ENCODE measurements at places on chromosomes 2 and 18.

- no peak for DNase-seq
Measured at GRCh38 chr2:88755836-88756235, 64.4 kb downstream of the RPIA start.

GRCh38 chr2:228916416-228917090 lies 354.5 kb downstream of the PID1 start:
- DNase-seq: no peak

- no peak for DNase-seq
Measured at GRCh38 chr2:45913539-45913938, 262.1 kb downstream of the PRKCE start.

GRCh38 chr2:10406016-10406415 lies 42.1 kb downstream of the ODC1 start:
- DNase-seq: no peak

GRCh38 chr18:11695736-11696135 lies 6.7 kb downstream of the GNAL start:
- DNase-seq: no peak

GRCh38 chr2:36820942-36821605 lies 124.6 kb downstream of the VIT start:
- no peak for DNase-seq

- no peak for DNase-seq
Measured at GRCh38 chr2:148362144-148362796, 282.3 kb upstream of the EPC2 start.

DNA sequence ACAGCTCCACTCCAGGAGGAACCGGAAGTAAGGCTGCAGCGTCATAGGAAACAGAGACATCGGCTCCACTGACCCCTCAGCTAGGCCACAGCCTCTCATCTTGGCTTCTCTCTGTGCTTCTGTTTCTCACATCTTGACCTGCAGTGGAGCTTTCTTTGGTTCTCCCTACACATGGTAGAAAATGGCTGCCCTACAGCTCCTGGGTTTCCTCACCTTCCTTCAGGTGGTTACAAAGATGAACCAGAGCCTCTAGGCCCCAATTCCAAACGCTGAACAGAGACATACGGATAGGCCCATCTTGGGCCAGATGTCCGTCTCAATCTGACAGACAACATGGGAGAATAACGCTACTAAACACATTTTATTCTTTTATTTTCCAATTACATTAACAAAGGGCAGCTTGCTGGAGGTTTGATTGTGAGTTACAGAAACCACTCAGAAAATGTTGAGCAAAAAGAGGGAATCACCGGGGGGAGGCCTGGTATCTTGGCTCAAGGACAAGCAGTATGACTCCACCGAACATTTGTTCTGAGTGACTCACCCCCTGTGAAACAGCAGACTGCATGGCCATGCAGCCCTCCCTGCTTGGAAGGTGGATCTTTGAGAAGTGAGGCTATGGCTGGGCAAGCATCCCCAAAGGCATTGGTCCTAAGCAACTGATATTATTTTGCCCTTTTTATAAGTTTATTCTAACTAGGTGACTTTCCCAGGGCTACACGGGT lies 303.5 kb downstream of the CDCA7 start:
- no peak for DNase-seq

DNA sequence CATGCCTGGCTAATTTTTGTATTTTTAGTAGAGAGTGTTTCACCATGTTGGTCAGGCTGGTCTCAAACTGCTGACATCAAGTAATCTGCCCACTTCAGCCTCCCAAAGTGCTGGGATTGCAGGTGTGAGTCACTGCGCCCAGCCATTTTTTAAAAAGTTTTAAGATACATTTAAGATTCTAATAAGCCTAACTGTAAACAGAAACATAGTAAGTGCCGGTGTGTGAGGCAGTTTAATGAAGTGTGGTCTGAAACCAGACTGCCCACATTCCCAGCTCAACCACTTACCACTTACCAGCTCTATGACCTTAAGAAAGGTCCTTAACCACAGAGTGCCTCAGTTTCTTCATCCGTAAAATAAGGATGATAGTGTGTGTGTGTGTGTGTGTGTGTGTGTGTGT lies 42.4 kb downstream of the TMEM237 start:
- DNase-seq: no peak

DNA sequence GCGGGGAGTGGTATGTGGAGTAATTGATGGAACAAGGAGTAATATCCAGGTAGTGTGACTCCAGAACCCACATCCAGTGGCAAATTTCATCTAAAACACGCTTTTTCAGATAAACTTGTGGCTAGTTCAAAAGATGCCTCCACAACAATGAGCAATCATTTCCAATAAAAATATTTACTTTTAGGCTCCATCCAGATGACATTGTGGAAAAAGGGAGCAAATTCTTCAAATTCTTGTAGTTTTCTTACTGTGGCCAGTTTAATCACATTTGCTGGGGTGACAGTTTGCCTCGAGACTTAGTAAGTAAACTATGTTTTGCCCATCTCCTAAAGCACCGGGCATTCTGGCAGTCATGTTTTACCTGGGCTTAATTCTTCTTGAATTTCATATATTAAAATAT lies 243.6 kb downstream of the IRS1 start:
- DNase-seq: no peak

GRCh38 chr2:52810460-52810859 lies 957.1 kb upstream of the CHAC2 start:
- DNase-seq: no peak

- no peak for DNase-seq
Measured at GRCh38 chr2:171834286-171834685, 59.8 kb downstream of the SLC25A12 start.

DNA sequence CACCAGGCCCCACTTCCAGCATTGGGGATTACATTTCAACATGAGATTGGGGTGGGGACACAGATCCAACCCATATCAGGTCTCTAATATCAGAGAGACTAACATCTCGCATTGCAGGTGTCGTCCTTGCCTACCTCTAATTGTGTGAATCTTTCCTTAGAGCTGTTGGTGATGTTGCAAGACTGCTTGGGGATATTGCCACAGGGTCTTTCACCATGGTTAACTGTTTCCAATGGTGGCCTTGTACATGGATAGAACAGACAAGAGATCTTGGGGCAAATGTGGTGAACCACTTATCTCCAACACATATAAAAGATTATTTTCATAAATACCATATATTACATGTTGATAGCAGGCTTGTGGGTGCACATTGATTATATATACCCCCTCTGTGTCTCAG lies 270.3 kb upstream of the LINC00305 start:
- no peak for DNase-seq

GRCh38 chr2:3243804-3244203 lies 133.8 kb downstream of the EIPR1 start:
- no peak for DNase-seq

DNA sequence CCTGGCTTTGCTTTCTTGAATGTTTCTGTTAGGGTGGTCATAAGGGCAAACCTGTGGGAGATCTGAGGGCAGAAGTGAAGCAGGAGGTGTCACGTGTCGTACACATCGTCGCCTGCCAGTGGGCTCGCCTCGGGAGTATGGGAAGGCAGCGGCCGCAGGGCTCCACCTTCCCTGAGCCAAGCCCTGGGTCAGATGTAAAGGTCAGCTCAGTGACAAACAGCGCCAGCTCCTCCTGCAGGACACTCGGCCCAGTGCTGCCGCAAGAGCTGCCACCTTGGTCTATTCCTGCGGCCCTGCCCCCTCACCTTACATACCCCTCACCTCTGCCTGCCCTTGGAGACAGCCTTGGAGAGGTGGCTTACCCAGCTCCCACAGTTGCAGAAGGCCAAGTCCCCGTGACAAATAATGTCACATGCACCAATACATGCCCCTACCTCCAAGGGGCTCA lies 64.2 kb downstream of the PSMG2 start:
- DNase-seq: no peak

DNA sequence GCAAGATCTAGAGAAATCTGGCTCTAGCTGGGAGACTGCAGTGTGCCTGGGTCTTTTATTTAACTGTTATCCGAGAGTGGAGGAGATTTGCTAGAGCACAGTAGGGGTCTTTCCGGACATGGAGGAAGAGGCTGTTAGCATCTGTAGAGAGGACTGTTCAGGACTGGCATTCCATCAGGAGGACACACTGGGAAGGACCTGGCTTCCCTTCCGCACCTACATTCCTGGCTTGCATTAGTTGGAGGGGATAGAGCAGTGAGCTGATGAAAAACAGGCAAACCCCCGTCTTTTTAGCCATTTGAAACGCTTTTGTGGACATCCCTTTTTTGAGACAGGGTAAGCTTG lies 874 bp upstream of the PIEZO2 start:
- no peak for DNase-seq

DNA sequence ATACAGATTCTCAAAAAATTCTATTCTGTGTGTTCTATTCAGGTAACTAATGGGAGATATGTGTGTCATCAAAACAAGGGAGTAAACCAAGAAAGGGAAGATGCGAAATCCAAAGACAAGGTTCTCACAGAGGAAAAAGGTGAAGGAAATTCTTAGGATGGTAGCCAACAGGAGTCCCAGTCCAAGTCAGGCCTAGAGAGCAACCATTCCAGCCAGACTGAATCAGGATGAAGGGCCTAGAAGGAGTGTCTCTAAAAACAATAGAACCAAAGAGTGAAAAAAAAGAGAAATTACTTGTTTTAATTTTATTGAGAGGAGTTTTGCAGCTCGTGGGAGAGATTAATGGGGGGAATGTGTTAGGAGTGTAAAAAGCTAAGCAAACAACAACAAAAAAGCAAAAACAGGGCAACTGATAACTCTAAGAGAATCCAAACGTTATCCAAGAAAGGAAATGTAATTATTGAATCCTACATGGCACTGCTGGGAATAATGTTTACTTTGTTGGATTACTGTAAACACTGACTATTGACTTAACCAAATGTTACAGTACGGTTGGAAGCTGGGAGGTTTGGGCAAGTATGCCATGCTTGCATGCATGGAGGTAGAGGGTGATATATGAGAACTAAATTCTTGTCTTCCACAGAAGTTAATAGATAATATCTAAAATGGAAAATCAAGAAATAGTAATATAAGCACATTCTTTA lies 12.3 kb downstream of the MAP3K20 start:
- no peak for DNase-seq

DNA sequence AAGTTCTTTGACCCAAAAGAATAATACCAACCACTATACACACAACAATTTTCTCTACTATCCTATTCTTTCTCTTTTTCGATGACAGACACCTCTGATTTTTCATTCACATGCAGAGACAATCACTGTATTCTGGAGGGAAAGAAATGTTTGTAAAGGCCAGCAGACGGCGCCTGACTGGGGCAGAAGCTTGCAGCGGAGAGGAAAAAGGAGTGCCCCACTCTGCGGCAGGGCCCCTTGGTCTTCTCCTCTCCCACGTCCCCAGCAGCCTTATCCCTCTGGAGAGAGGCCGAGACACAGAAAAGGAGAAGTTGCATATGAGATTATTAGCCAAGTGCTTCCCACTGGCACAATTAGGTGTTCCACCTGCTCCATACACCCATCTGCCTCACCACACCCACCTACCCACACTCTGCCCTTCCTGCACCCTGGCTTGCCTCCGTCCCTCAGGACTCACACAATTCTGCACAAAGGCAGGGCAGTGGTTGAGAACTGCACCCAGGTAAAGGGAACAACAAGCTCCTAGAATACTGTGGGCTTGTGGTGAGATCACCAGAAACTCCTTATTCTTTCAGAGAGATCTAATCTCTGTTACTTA lies 687.3 kb downstream of the NRXN1 start:
- DNase-seq: no peak

- no peak for DNase-seq
Measured at GRCh38 chr2:200624658-200625057, 38.8 kb downstream of the AOX1 start.

GRCh38 chr2:102052365-102052764 lies 60.6 kb downstream of the IL1R2 start:
- DNase-seq: no peak

GRCh38 chr2:150686391-150686790 lies 198.9 kb upstream of the RND3 start:
- no peak for DNase-seq

DNA sequence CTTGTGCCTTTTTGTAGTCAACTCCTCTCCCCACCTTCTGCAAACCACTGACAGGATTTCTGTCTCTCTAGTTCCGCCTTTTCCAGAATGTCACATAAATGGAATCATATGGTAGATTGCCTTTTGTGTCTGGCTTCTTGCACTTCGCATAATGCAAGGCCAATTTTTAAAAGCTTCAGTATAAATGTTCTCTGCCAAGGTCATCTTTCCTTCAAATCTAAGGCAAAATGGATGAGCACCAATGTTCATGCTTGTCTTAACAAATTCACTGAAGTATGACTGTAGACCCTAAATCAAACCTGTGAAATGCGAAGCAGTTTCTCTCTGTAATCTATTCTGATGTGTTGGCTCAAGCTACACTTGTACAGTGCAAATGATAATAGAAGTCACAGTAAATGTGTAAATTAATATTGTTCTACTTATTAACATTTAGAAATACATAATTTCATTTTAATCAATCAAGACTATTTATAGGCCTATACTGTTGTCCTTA lies 92.8 kb upstream of the GLS start:
- DNase-seq: no peak

DNA sequence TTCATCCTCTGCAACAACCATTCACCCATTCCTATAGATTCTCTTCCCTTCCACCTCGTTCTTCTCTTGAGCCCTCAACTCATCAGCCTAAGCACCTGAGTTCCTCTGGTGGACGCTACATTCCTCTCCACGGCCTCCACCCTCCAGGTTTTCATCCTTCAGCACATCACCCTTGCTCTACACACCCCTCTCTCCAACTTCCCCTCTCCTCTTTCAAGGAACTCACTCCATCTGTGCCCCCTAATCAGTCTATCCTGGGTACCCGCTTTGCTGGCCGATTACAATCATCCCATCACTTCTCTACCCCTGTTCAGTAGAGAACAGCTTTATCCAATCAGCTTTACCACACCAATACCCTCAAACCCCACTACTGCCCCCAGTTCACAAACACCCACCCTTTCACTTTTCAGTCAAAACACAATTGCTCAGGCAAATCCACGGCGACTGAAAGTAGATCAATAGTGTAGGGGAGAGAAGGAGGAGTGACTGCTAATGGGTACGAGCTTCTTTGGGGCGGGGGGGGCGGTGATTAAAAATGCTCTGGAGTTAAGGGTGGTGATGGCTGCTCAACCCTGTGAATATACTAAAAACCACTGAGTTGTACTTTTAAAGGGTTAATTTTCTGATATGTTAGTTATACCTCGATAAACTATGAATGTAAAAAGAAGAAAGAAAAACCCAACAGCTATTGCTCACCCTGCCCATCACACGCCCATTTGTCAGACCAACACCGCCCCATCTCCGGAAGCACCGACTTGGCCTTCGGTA lies 857 bp downstream of the DYM start:
- DNase-seq: no peak

DNA sequence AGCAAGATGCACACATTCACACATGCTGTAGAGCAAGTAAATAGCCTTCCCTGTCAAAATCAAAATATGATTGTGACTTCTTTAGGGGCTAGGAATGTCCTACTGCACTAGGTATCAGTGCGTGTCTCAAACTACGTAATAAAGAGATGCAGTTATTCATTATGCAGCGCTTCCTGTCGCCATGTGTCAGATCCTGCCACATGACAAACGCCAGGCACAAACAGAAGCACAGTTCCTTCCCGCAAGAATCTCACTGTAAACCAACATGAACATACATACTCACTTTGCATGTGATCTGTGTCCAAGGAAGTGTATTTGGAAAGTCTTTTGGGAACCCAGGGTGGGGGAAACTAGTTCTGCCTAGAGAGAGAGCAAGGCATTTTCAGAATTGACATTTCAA lies 599.9 kb downstream of the RNF144A start:
- no peak for DNase-seq

GRCh38 chr18:75691483-75691882 lies 264.0 kb upstream of the SMIM21 start:
- no peak for DNase-seq
